ENCODE measurements at places on chromosomes 5 and 9.

GRCh38 chr9:97908705-97909104, 13.6 kb downstream of the TRMO start:
- peak; percentile 62 for DNase-seq

- peak; percentile 71 for DNase-seq
Observed at GRCh38 chr9:21965401-21965951, 28.7 kb downstream of the CDKN2A start.

GRCh38 chr5:123571927-123572326, 60.0 kb downstream of the CSNK1G3 start:
- DNase-seq: no peak

DNA sequence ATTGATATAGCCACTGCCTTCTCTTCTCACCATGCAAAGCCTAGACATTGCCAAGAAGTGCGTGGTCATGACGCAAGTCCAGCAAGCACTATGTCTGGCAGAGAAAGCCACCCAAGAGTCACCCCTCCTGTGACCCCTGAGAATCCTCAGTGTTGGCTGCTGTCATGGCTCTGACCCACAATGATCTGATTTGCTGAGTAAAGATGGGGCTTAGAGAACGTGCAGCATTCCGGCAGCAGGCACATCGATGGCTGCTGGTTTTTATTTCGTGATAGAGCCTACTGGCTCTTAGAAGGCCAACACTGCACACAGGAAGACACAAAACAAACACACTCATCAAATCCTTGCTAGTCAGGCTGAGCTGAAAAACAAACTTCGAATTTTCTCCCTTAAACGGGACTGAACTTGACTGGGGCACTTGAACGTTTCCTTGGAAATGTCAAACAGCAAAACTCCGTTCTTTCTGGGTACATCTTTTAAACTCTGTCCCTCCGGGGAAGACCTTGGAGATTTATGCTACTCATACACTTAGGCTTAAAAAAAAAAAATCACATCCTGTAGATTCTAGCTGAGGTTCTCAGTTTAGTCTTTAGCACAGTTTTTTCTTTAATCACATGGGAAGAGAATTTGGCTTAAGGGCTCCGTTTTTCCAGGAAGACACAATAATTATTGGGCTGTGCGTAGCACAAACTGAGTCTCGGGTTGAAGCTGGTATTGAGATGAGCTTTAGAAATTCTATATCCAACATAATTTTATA, 88.2 kb upstream of the BASP1 start:
- no peak for DNase-seq

All from suppressor macrophage treated with lipopolysaccharide for 4 hours (primary cell).